ENCODE measurements at places on chromosomes 2 and 18. TPM values are rescaled to one million over a fixed set of nuclear protein-coding genes. Genes with fewer than 3 reads are reported as not detected.

- no peak overlapping the region for H3K27ac ChIP-seq
- H3K4me3 ChIP-seq, result no peak overlapping the region
- H3K4me1 ChIP-seq, result no peaks in the 10 kb centered on the region
These were observed 15.5 kb downstream of the CYP1B1 start for GRCh38 chr2:38060236-38061018.

Gene CREG2
- not detected for total RNA-seq

Gene MBOAT2
- total RNA-seq, result 2.1 TPM

Gene EGR4
- not detected for total RNA-seq

Gene KCNIP3
- total RNA-seq, result 6.3 TPM

Gene FSHR
- total RNA-seq, result not detected

GRCh38 chr2:74877781-74878433 lies 44.0 kb downstream of the HK2 start:
- no peak overlapping the region for H3K4me3 ChIP-seq
- H3K27ac ChIP-seq, result no peak overlapping the region
- no peaks in the 10 kb centered on the region for H3K36me3 ChIP-seq
- no peak for DNase-seq
- H3K27me3 ChIP-seq, result no peaks in the 10 kb centered on the region
- peaks cover 15% of the 10 kb centered on the region for H3K4me1 ChIP-seq

Gene GPR35
- 1.0 TPM for total RNA-seq

GRCh38 chr2:62705859-62706720 lies 577 bp downstream of the EHBP1 start:
- H3K27me3 ChIP-seq, result no peaks in the 10 kb centered on the region
- peaks cover 43% of the 10 kb centered on the region for H3K4me1 ChIP-seq
- H3K27ac ChIP-seq, result peak overlapping the region; percentile 94
- no peaks in the 10 kb centered on the region for H3K36me3 ChIP-seq
- no peak overlapping the region for H3K4me3 ChIP-seq

Gene UNC50
- 48.6 TPM for total RNA-seq

DNA sequence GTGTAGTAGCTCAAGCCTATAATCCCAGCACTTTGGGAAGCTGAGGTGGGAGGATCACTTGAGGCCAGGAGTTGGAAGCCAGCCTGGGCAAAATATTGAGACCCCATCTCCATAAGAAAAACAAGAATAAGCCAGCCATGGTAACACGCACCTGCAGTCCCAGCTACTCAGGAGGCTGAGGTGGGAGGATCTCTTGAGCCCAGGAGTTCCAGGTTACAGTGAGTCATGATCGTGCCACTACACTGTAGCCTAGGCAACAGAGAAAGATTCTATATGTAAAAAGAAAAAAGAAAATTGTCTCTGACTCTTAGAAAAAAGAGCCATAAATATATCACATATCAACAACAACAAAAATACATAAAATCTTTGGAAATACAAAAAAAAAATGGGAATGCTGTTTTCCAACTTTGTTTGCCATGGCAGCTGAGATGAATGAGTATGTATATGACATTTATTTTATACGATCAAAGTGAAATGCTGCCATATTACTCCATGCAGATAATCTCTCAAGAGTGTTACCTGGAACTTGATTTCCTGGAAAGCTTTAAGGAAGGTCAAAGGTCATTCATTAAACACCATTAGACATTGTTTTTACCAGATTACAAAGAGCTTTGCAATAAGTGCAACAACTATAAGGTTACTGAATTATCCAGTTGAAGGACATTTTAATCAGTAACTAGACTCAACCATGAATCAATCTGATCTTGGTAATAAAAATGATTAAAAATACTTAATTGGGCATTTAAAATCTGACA lies 19.7 kb upstream of the DAPL1 start:
- peaks cover 18% of the 10 kb centered on the region for H3K4me1 ChIP-seq
- H3K27ac ChIP-seq, result no peak overlapping the region

GRCh38 chr2:101330253-101330933 lies 21.9 kb upstream of the RNF149 start:
- no peaks in the 10 kb centered on the region for H3K36me3 ChIP-seq
- peak; percentile 49 for DNase-seq
- peaks cover 11% of the 10 kb centered on the region for H3K4me1 ChIP-seq
- H3K4me3 ChIP-seq, result no peak overlapping the region
- no peak overlapping the region for H3K27ac ChIP-seq
- no peaks in the 10 kb centered on the region for H3K27me3 ChIP-seq

- no peak overlapping the region for H3K4me3 ChIP-seq
- no peaks in the 10 kb centered on the region for H3K36me3 ChIP-seq
- H3K27ac ChIP-seq, result no peak overlapping the region
These were observed 355.8 kb downstream of the ARL6IP6 start for GRCh38 chr2:153074207-153074606.

- no peaks in the 10 kb centered on the region for H3K36me3 ChIP-seq
- no peak overlapping the region for H3K4me3 ChIP-seq
- H3K4me1 ChIP-seq, result no peaks in the 10 kb centered on the region
- H3K27me3 ChIP-seq, result no peaks in the 10 kb centered on the region
- H3K27ac ChIP-seq, result no peak overlapping the region
- no peak for DNase-seq
These were observed 928.5 kb upstream of the CELF4 start for GRCh38 chr18:38494065-38494464.

Gene EML6
- total RNA-seq, result 19.3 TPM

Gene APLF
- 3.9 TPM for total RNA-seq

DNA sequence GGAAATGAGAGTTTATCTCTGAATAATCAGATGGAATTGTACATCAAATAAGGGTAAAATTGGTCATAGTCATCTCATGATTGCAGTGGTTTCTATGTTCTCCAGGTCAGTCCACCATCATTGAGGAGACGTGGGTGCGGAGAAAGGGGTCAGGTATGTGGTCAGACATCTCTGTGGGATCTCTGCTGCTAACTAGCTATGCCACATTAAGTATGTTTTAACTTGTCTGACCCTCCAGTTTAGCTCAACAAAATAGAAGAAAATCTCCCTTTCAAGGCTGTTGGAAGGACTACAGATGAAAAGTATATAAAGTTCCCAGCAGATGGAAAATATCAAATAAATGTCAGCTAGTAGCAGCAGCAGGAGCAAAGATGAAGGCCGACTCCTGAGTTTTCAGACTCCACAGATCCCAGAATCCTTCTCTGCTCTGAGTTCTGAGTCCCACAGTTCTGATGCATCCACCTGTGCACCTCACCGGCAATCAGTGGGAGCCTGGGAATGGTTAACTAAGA lies 106.6 kb upstream of the CYP1B1 start:
- DNase-seq, result no peak
- no peak overlapping the region for H3K4me3 ChIP-seq
- H3K36me3 ChIP-seq, result no peaks in the 10 kb centered on the region
- H3K4me1 ChIP-seq, result peaks cover 14% of the 10 kb centered on the region
- H3K27ac ChIP-seq, result no peak overlapping the region

DNA sequence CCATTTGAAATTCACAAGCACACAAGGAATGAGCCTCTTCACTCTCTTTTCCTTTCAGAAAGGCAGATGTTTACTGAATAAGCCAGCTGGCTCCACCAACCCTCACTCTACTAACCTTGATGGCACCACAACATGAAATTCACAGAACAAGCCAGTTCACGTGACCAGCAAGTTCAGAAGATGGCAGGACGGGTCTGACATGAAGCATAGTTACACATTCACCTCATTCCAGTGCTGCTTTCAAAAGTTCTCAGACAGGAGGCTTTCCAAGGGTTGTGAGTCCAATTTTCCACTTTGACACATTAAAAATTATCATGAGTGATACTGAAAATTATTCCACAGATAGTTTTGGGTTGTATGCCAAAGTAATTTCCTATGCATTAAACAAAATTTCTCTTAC lies 74.2 kb upstream of the MBOAT2 start:
- no peak overlapping the region for H3K27ac ChIP-seq
- H3K36me3 ChIP-seq, result no peaks in the 10 kb centered on the region
- no peaks in the 10 kb centered on the region for H3K27me3 ChIP-seq
- no peak overlapping the region for H3K4me3 ChIP-seq
- H3K4me1 ChIP-seq, result no peaks in the 10 kb centered on the region

DNA sequence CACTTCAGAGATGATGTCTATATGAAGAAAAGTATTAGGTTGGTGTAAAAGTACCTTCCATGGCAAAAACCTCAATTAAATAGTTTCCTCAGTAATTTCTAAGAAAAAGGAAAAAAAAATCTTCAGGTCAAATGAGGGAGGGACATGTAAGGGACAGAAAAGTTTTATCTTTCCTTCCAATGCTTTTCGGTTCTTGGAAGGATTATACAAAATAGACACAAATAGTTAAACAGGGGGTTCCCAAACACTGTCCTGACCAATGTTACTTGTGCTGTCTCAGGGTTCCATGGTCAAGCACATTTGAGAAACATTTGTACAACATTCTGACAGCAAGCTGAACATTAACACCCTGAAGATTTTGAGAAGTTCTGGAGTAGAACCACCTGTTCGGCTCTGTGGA lies 22.0 kb downstream of the ERMN start:
- no peaks in the 10 kb centered on the region for H3K36me3 ChIP-seq
- H3K4me3 ChIP-seq, result no peak overlapping the region
- no peak overlapping the region for H3K27ac ChIP-seq
- H3K27me3 ChIP-seq, result peaks cover 11% of the 10 kb centered on the region

DNA sequence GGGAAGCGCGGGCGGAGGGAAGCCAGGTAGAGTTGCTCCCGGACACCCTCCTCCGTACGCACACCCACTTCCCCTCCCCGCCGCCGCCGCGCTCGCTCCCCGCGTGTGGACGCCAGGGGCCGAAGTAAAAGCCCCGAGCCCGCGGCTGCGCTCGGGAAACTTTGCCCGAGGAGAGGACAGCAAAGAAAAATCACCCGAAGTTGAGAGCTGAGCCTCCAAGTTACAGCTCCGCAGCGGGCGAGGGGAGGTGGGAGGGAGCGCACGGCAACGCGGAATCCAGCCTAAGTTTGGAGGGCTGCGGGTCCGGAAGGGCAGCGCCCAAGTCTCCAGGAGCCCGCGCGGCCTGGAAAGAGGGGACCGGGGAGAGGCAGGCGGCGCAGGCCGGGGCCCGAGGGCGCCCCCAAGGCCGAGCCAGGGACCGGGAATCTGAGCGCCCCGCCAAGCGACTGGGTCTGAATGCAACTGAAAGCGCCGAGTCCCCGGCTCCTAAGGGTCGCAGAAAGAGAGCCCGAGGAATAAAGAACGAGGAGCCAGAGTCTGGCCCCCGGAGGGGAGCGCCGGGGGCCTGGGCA lies 706 bp upstream of the BCL11A start:
- peak overlapping the region; percentile 65 for H3K4me3 ChIP-seq
- H3K4me1 ChIP-seq, result peaks cover 16% of the 10 kb centered on the region
- H3K27me3 ChIP-seq, result peaks cover 31% of the 10 kb centered on the region
- DNase-seq, result no peak
- H3K36me3 ChIP-seq, result no peaks in the 10 kb centered on the region

GRCh38 chr2:232721882-232722281 lies 24.8 kb downstream of the GIGYF2 start:
- H3K4me1 ChIP-seq, result peaks cover 25% of the 10 kb centered on the region
- H3K27me3 ChIP-seq, result no peaks in the 10 kb centered on the region
- no peak for DNase-seq
- peaks cover 8% of the 10 kb centered on the region for H3K36me3 ChIP-seq

Gene EPHA4
- total RNA-seq, result 3.0 TPM

GRCh38 chr2:159895258-159896065 lies 97.5 kb upstream of the CD302 start:
- no peak overlapping the region for H3K27ac ChIP-seq
- no peak overlapping the region for H3K4me3 ChIP-seq
- no peaks in the 10 kb centered on the region for H3K36me3 ChIP-seq
- no peaks in the 10 kb centered on the region for H3K4me1 ChIP-seq
- DNase-seq, result no peak
- no peaks in the 10 kb centered on the region for H3K27me3 ChIP-seq

Measured in adrenal gland (tissue), 19 donors.